Fibroblast of gingiva (primary cell): ENCODE measurements at places on chromosomes 12 and 14.

- no peak for DNase-seq
Observed at GRCh38 chr14:100083706-100084105, 18.5 kb downstream of the EVL start.

GRCh38 chr12:102527171-102527720 is 46.9 kb upstream of the IGF1 start:
- peak; percentile 2 for DNase-seq

DNA sequence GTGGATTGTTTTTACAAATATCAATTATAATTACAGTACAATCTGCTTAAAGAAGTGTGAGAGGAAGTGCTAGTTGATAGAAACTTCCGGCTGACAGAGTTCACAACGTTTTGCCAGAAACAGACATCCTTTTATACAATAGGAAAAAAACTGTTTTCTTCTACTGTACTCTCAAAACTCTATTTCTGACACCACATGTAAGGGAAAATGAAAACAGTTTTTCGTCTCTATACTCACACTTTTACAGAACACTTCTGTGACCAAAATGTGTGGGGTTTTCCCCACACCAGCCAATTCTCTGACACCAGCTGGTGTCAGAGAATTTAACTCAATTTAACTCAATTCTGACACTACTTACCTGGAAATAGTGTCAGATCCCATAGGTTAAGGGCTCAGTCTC is 24.2 kb upstream of the HIF1A start:
- DNase-seq: no peak

GRCh38 chr12:50049254-50050118 is 7.9 kb upstream of the ASIC1 start:
- DNase-seq: no peak

DNA sequence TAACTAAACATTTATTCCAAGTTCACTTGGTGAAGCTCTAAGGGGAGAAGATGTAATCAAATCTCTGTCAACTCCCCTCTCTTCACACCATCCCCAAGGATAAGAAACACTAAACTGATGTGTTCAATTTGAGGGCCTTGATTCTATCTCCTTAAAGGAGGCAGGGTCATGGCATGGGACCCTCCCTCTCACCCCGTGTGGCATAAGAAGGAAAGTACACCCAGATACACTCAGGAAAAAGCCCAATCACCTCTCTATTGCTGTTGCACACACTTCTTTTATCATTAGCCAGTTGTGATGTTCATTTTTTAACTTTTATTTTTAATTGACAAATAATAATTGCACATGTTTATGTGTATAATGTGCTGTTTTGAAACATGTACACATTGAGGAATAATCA is 35.1 kb downstream of the WASHC3 start:
- DNase-seq: no peak

DNA sequence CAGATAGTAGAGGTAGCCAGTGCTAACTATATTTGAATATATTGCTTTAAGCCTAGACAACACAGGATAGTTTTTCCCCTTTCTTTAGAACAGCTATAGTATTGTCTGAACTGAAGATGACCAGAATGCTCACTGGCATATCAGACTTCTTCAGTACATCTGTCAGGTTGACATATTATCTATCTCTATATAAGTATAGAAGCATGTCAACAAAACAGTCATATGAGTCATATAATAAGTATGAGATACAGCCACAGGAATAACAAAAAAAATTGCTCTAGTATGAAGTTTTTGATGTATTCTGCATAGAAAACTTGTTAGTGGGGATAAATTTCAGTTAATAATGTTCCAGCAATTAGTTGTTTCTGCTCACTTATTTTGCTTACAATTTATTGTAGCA is 767.7 kb downstream of the LRFN5 start:
- DNase-seq: no peak

GRCh38 chr14:75294649-75295033 is 16.0 kb downstream of the FOS start:
- DNase-seq: no peak

DNA sequence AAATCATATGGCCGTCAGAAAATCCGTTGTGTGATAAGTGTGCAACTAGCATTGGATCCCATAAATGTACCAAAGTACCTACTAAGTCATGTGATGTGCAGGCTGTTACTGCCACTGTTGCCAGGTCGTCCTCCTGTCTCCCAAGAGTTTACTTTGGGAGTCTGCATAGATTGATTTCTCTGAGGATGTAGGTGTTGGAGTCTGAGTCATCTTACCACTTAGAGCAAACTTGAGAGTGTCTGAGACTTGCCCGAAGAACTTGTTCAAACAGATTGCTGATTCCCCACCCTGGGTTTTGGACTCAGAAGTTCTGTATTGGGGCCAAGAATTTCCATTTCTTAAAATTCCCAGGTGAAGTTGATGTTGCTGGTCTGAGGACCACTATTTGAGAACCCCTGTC is 11.4 kb downstream of the TMX1 start:
- DNase-seq: no peak

- DNase-seq: no peak
Observed at GRCh38 chr14:68571114-68571591, 221.7 kb downstream of the ZFP36L1 start.

- no peak for DNase-seq
Observed at GRCh38 chr12:69934011-69934410, 109.0 kb downstream of the MYRFL start.

DNA sequence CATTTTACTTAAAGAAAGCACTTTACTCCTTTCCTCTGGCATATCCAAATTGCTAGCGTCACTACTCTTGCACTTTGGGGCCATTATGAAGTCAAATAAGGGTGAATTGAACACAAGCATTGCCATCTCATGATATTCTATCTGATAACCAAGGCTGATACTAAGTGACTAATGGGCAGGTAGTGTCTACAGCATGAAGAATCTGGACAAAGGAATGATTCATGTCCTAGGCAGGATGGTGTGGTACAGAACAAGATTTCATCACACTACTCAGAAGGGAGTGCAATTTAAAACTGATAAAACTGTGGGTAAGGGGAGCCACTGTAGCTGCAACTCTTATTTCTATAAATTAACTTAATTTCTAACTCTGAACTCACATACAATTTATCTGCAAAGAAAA is 7.7 kb upstream of the SLC6A15 start:
- DNase-seq: no peak

GRCh38 chr12:62250671-62251608 is 9.3 kb upstream of the USP15 start:
- DNase-seq: peak; percentile 29

DNA sequence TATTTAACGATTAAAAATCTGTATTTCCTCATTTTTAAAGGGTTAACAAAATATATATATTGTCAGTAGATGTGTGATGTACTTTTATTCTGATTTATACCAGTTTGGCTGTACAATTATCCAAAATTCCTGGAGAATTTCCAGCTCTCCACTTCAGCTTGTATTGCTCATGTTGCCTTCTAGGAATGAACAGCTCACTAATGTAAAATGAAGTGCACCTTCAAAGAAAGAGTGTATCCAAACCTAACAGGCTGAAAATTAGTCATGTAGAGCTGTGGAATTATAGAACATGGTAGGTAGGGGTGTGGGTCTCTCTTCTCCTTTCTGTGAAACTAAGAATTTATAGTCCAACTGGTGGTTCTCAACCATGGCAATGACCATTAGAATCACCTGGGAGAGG is 362.0 kb downstream of the ETNK1 start:
- no peak for DNase-seq

DNA sequence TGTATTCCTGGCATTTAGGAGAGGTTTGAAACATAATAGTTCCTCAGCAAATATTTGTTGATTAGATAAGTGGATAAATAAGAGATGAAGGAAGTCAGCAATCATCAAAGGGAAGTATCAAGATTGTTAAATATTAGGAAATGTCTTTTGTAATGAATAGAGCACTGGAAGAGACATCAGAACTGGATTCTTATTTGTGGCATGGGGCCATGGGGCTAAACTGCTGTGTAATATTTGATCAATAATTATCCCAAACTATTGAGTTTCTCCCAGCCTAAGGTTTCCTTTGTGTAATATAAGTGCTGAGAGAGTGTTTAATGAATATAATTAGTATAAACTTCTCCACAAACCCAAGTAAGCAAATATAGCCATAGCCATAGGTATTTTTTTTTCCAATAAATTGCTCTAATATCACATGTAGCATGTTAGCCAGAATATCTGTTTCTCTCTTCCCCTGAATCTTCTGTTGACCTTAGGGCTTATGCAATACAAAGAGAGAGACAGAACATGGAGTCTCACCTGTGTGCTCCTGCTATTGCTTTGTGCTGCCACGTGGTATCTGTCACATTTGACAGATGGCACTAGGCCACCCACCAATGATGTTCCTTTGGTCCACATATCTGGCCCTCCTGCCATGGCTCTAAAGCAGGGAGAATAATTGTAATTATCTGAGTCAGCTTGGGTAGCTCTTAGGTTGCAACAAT is 658.7 kb downstream of the SOX5 start:
- DNase-seq: no peak

GRCh38 chr14:86221000-86221399 is 691.1 kb downstream of the FLRT2 start:
- no peak for DNase-seq

DNA sequence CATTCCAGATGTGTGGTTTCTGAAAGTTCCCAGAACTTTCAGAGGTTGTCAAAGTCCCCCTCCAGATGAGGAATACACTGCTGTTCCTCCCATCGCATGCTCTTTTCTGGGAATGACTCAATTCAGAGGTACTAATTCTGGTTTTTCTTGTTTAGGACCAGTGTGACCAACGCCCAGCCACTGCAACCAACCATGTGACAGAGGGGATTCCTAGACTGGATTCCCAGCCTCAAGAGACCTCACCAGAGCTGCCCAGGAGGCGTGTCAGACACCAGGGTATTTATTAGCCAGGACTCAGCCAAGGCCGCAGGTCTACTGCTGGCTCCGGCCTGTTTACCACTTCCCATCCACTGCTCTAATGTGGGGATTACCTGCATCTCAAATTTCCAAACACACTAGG is 24.2 kb downstream of the TRAFD1 start:
- DNase-seq: no peak

DNA sequence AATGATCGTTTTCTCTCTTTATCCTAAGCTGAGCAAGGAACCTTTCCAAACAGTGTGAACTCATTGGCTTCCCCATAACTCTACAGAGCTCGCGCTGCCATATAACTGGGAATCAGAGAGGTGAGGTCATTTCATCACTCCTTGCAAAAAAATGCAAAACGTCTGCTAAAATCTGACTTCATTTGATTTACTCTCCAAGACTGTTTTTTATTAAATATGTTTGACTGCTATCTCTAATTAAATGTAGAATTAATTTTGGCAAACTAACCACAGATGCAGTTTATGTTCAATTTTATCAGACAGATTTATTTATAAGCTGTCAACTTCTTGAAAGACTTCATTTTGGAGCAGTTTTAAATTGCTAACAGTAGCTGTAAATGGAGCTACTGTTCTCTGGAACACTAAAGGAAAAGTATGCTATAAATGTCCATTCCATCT is 131.6 kb upstream of the SOX5 start:
- DNase-seq: no peak

- no peak for DNase-seq
Observed at GRCh38 chr12:68620519-68621471, 10.1 kb downstream of the RAP1B start.

GRCh38 chr12:25051656-25052195 is 102.8 kb upstream of the BCAT1 start:
- no peak for DNase-seq

- no peak for DNase-seq
Observed at GRCh38 chr12:90672081-90672480, 282.9 kb downstream of the CCER1 start.

GRCh38 chr12:128982933-128983332 is 129.7 kb downstream of the GLT1D1 start:
- DNase-seq: no peak

GRCh38 chr14:79732911-79733655 is 478.2 kb downstream of the DIO2 start:
- peak; percentile 52 for DNase-seq

DNA sequence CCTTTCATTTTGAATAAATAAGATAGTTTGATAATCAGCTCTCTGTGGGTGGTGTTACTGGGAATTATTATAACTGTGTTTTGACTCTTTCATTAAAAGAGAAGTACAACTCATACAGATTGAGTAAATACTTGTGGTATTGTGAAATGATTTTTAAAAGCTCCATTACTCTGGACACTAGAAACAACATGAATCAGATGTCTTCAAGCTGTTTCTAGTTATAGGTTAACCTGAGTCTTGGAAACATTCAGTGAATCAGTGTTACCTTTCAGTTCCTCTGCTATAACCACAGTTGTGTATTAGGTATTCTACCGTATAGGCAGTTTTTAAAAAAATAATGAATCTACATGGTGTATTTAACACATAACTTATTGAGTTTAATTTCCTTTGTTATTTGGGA is 128.4 kb upstream of the SSTR1 start:
- peak; percentile 9 for DNase-seq

DNA sequence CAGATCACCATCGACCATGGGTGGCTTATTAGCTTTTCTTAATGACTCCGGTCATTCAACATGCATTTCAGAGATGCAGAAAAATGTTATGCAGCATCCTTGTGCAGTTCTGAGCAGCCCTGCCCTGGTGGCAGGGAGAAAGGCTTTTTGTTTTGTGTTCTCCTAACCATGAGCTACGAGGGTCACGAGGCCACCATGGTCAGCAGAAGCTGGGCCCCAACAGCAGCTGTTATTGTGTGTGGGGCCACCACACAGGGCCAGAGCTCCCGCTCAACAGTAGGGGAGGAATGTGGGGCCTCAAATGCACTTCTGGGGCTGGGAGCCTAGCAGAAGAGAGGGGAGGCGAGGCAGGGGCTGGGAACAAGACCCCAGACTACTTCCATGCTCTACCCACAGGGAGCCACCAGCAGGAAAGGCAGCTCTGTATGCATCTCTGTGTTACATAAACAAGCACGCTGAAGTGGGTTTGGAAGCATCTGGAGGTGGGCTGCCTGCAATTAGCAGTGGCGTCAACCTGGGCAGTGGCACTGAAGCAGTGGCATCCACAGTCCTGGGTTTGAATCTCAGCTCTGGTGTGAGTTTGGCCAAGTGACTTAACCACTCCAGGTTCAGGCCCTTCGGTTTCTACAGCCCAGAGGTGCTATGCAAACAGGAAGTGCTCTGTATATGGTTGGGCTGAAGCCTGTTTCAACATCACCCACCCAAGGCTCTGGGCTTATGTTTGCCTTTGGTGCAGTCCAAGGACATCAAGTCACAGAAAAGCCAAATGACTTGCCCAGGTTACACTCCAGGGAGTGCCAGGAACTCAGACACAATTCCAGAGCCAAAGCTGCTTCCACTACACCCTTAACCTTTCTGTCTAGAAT is 16.3 kb downstream of the GLTP start:
- peak; percentile 45 for DNase-seq

- no peak for DNase-seq
Observed at GRCh38 chr12:116233669-116234068, 43.8 kb downstream of the MED13L start.
